HepG2 (cell line): ENCODE measurements at places on chromosomes 11 and 22.

GRCh38 chr11:101563166-101563565, 20.6 kb downstream of the TRPC6 start:
- DNase-seq, result no peak

DNA sequence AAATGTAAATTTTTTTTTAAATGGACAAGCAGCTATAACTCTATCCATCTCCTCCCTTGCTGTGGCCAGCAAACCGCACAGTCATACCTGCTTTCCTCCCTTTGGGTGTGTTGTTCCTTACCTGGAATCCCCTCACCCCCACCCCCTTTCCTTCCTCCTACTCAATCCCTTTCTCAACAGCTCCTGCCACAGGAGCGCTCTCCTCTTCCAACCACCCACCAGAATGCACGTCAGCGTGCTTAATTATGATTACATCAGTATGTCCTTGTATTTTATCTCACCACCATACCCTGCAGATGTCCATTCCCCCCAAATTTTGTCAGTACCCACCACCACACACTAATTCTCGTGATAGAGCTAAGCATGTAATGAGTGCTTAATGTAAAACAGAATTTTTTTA, 60.9 kb upstream of the LMO2 start:
- no peak for DNase-seq

DNA sequence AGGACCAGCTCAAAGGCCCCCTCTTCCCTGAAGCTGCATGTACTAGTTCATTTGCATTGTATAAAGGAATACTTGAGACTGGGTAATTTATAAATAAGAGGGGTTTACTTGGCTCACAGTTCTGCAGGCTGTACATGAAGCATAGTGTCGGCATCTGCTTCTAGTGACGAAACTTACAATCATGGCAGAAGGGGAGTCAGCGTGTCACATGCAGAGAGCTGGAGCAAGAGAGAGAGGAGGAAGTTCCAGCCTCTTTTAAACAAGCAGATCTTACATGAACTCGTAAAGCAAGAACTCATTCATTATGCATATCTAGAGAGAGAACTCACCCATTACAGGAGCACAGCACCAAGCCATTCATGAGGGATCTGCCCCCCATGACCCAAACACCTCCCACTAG, 7.1 kb upstream of the HMGXB4 start:
- DNase-seq, result no peak

DNA sequence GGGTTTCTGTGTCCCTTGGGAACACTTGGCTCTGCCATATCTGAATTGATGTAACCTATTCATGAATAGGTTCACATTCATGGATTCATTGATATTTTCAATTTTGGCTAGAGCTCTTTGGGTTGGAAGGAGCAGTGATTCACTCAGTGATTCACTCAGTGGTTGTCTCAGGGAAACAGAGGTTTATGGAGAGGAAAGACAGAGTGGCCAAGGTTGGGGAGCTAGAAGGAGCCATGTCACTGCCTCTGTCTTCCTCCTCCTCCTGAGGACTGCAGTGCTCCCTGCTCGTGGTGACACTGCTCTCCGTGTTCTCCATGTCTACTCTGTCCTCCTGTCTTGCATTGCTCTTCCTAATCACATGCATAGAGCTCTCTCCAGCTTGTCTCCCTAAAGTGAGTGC, 17.4 kb downstream of the CEP164 start:
- no peak for DNase-seq

GRCh38 chr11:8217926-8218325, 45.8 kb downstream of the LMO1 start:
- no peak for DNase-seq

GRCh38 chr11:68912254-68912653, 8.6 kb downstream of the IGHMBP2 start:
- no peak for DNase-seq

GRCh38 chr11:39102236-39102635, 2357.2 kb downstream of the LRRC4C start:
- no peak for DNase-seq

DNA sequence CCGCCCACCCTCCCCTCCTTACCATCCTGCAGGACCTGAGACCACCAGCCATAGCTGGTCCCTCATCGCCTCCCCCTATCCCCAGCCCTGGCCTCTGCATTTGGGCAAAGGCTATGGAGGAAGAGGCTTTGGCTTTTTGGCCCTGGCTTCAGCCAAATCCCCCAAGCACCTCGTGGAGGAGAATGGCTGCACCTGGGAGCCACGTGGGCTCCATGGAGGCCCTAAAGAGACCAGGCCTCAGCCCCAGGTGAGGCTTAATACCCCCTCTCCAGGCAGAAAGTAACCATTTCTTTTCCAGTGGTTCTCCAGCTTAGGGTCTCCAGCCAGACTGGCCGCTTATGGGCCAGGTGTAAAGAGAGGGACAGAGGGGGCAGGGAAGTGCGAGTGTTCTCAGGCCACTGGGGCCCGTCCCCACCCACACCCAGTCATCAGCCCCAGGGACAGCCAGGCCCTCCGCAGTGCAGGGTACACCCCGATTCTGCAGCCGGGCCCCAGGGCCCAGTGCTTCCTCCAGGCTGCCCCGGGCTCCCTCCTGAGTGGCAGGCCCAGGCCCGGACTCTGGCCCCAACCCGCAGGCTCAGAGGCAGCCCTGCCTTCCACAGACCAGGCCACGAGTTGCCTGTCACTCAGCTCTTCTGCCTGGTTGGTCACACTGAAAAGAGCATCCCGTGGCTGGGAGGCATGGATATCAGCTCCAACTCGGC, 26.4 kb downstream of the CDKN1C start:
- no peak for DNase-seq

GRCh38 chr22:23397008-23397612, 183.0 kb downstream of the IGLL1 start:
- DNase-seq, result no peak

DNA sequence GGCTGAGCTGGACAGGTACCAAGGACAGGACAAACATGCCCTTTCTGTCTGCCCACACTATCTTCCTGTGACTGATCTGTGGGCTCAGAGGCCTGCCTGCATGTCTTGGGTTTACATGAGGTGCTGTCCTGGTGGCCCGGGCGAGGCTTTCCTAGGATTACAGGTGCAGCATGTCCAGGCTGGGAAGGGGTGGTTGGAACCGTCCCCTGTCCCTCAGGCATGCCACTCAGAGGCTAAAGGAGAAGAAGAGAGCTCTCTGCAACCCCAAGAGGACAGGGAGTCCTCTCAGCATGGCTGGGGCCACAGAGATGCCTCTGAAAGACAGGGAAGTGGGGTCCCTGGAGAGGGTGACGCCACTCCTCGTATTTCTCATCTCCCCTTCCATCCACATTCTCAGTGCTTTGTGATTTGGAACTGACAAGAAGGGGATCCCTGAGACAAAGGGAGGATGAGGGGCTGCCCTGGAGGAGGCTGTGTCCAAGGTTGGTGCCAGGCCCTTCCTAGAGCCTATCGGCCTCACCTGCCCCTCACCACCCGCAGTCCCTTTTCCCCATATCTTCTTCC, 64.6 kb upstream of the LMO1 start:
- DNase-seq, result no peak

DNA sequence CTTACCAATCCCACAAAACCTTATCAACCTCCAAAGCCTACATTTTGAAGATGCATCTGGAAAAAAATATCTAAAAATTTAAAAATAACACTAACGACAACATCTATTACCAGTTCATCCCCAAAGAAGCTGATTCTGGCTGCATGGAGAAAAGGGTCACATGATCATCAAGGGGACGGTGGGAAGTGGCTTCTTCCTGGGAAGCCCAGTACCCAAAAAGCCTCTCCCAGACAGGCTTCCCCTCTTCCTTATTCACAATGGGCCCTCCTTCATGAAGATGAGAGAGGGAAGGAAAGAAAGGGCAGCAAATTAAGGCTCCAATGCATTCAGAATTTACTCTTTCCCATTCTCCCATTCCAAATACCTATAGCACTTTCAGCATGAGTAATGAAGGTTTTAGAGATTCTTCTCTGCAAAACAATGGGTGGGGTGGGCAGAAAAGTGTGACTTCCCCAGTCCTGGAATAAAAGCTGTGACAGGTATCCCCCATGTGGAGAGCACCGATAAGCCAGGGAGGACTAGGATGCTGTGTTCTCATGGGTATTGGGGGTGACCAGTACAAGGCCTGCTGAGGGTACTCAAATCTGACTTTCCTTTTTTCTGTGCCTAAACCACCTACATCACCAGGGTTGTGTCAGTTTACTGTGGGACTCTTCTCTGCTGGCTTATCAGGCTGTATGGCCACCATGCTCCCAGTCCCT, 88.2 kb downstream of the SIK3 start:
- no peak for DNase-seq

DNA sequence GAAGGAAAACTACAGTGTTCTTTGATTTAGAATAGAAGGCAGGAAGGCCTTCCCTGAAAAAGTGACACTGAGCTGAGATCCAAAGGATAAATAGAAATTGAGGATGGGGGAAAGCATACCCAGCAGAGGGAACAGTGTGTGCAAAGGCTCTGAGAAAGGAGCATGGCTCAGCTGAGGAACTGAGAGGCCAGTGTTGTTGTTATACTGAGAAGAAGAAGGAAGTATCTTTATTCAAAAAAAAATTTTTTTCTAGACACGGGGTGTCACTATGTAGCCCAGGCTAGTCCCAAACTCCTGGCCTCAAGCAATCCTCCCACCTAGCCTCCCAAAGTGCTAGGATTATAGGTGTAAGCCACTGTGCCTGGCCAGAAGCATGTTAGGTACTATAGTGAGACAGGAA, 3.5 kb upstream of the PIK3C2A start:
- no peak for DNase-seq

DNA sequence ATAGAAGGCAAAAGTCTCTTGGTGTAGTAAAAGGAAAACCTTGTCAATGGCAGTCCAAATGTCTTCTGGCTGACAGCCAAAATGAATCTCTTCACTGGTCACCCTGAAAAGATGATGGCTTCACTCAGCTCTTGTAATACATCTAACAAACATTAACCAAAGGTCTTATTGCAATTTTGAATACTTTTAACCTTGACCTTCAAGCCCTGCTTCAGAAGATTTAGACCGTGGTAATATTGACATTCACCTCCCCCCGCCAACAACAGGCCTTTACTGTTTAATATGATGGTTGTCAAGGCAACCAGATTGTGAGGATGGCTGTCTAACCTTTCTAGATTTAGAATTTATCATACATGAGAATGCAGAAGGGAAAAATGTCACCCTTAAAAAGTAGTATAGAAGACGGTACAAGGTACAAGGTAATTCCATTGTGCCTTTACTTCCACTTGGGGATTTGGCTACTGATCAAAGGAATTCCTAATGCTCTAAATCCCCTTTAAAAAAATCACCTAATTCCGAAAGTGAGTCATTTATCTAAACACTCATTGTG, 342.3 kb downstream of the LARGE1 start:
- DNase-seq, result peak; percentile 98

GRCh38 chr11:92123540-92123939, 101.1 kb upstream of the FAT3 start:
- DNase-seq, result no peak

GRCh38 chr11:118175031-118175992, 1.1 kb downstream of the SCN2B start:
- peak; percentile 83 for DNase-seq

GRCh38 chr11:45670386-45671135, 5.1 kb upstream of the CHST1 start:
- no peak for DNase-seq

DNA sequence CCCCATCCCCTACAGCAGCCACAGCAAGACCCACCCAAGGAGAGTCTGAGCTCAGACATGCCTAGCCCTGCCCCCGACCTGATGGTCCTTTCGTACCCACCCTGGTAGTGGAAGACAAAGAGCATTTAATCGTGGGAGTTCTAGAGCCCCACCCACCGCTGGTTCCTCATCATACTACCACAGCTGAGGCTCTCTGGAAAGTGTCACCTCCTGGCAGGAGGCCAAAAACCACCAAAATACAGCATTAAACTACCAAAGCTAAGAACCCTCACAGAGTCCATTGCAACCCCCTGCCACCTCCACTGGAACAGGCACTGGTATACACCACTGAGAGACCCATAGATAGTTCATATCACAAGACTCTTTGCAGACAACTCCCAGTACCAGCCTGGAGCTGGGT, 311.1 kb downstream of the TENM4 start:
- no peak for DNase-seq

DNA sequence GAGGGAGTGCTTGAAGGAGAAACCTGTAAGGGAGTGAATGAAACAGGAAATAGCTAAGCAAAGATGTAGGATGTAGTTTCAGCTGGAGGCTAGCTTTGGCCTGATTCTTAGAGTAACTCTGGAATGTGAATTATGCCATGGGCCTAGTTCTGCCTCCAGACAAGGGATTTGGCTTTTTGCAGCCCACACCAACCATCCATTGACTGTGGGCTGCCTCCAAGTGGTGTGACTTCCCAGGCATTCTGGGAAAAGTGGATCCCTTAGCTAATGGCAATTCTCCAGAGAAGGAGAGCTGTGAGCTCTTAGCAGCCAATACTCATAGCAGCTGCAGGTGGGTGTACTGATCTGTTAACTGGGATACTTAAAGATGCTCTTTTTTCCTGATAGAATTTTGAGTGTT, 2.0 kb upstream of the OR9I1 start:
- no peak for DNase-seq

- no peak for DNase-seq
These were observed 201.9 kb upstream of the UBASH3B start for GRCh38 chr11:122453586-122453985.

DNA sequence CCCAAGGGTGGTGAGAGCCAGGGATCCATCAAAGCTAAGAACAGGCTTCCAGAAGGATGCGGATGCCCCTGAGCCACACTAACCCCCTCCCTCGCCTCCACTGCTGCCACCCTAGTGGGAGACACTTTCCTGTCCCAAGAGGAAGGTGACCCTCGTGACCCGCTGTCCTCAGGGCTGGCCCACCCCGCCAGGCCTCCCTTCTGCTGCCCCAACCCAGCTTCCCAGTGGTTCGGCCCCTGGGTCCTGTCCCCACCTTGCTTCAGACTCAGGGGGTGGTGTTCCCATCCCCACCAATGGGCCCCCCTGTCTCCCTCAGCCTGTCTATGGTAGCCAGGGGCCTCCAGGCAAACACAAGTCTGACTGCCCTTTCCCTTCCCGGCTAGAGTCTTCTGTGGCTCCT, 6.5 kb upstream of the PICK1 start:
- no peak for DNase-seq

DNA sequence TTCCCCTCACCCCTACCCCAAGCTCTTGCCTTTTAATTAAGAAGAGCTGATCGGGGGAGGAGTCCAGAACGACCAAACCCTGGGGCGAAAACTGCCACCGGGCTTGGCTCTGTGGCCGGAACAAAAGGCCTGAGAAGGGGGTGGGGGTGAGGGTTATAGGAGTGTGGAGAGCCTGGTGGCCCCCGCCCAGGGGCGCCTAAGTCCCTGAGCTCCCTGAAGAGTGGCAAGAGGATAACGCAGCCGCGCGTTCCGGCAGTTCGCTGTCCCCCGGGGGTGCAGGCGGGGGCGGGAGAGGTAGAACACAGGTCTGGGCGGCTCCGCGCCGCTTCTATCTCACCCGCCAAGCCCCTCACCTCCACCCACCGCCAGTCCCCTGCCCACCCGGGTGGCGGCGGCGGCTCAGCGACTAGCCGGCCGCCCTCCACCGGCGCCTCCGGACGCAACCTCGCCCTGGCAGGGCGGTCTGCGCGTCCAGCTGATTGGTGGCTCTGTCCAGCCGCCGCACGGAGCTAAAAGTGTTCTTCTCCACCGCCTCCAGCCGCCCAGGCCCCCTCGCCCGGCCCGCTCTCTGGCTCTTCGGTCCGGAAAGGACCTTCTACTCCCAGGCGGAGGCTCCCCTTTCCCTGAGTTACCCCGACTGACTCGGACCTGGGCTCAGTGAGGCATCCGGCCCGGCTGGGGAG, 18.7 kb upstream of the BDNF start:
- DNase-seq, result no peak

- no peak for DNase-seq
These were observed 131.4 kb downstream of the LUZP2 start for GRCh38 chr11:24628224-24628776.
